ENCODE measurements at places on chromosomes 5 and 9. TPM values are rescaled to one million over a fixed set of nuclear protein-coding genes. Genes with fewer than 3 reads are reported as not detected.

- H3K27ac ChIP-seq = peak overlapping the region; percentile 49
- peak; percentile 63 for DNase-seq
- H3K27me3 ChIP-seq = no peaks in the 10 kb centered on the region
- H3K36me3 ChIP-seq = no peaks in the 10 kb centered on the region
- H3K4me1 ChIP-seq = peaks cover 19% of the 10 kb centered on the region
- no peak overlapping the region for H3K4me3 ChIP-seq
Observed at GRCh38 chr9:89732295-89732938, 127.6 kb downstream of the GADD45G start.

PLCXD3 gene
- total RNA-seq = 69.5 TPM

- H3K36me3 ChIP-seq = no peaks in the 10 kb centered on the region
- H3K27ac ChIP-seq = no peak overlapping the region
- no peaks in the 10 kb centered on the region for H3K4me1 ChIP-seq
- H3K4me3 ChIP-seq = peak overlapping the region; percentile 49
Observed at GRCh38 chr9:95516221-95516733, 494 bp downstream of the PTCH1 start.

MCIDAS gene
- total RNA-seq = 1.5 TPM
